Skin of body (tissue), 3 donors: ENCODE measurements at places on chromosomes 16 and 17.

- DNase-seq: no peak
Observed at GRCh38 chr17:11852912-11853311, 144.4 kb downstream of the ZNF18 start.

DNA sequence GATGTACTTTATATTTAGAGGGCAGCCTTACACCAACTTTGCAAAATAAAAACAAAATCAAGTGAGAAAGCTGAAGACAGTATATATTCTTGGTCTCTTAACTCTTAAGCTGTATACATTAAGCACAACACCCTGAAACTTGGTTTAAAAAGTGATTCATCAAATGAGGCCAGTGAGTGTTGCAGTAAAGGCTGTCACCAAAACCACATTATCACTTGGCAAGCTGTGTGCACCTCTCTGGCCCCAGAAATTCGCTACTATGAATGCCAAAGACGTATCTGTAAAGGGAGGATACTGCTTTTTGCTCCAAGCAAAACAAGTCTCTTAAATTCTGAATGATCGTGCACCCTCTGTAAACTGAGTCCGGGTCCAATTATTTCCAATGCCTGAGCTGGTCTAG, 163.9 kb downstream of the ZFHX3 start:
- no peak for DNase-seq

GRCh38 chr16:49849037-49849753, 6.7 kb downstream of the ZNF423 start:
- no peak for DNase-seq

- no peak for DNase-seq
Observed at GRCh38 chr17:73142872-73143381, 21.9 kb upstream of the SSTR2 start.

DNA sequence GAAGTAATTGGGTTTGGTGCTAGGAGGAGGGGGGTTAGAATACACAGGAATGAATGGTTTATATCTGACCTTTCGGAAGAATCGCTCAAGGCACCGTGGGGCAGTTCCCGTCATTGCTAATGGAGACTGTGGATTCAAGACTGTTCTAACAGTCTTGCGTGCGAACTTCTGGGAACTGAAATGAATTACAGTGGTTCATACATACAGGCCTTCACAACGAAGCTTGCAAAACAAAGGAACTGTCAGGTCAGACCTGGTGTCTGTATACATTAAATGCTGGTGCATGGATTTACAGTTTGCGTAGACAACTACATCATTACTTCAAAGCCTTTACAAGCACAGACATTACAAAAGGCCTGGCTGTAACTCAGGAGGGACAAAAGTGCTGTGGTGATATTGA, 983.9 kb downstream of the CDH11 start:
- DNase-seq: peak; percentile 37

- DNase-seq: peak; percentile 44
Observed at GRCh38 chr17:59004338-59005111, 102.2 kb downstream of the TRIM37 start.

- DNase-seq: no peak
Observed at GRCh38 chr16:84270071-84270470, 24.6 kb upstream of the WFDC1 start.

DNA sequence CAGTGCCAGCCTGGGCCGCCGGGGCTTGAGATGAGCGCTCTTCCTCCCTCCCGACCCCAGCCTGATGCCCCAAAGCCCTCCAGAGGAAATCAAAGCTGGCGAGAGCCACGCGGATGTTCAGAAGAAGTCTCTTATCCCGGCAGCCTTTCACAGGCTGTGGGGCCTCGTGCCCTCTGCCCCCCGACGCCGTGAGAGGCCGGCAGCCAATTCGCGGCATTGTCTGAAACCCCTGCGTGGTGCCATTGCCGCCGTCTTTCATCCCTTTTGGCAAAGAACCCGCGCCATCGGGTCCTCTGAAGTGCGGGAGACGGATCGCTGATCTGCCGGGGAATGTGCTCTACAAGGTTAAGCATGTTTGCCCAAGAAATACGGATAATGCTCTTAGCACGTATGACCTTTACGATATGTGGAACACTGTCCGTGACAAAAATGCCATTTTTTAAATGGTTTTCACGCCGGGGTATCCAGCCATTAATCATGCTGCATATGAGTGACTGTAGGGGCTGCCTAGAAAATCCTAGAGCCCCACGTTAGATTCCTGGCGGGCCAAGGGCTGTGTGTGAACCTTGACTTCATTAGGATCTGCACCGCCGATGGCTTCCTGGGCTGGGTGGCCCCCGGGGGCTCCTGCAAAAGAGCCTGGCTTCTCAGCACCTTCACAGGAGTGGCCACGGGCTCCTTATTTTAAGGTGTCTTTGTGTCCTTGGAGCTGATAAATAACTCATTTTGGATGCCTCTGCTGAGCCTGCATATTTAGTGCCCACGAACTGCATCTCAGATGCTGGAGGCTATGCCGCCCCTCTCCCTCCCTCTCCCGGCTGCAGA, 165.1 kb upstream of the TNRC6C start:
- DNase-seq: no peak
